ENCODE measurements at places on chromosomes 1 and 21.
A peak's percentile ranks its signal among the peaks of the same experiment; 100 is the strongest.

DNA sequence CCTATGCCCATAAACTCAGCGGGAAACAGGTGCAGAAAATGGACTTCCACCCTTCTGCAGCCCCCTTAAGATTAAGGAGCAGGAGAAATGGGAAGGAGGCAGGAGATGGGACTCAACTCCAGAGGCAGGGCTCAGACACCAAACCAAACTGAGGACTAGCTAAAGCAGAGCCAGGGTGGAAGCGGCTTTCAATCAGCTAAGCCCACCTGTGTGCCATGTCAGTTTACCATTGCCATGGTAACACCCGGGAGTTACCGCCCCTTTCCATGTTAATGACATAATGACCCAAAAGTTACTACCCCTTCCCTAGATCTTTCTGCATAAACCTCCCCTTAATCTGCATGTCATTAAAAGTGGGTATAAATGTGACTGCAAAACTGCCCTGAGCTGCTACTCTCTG lies 653.5 kb downstream of the PTPRU start:
- no peak for DNase-seq

GRCh38 chr1:56968878-56969495 lies 3.2 kb upstream of the C8B start:
- no peak for DNase-seq

GRCh38 chr1:192167911-192168700 lies 9.8 kb downstream of the RGS18 start:
- no peak for DNase-seq

DNA sequence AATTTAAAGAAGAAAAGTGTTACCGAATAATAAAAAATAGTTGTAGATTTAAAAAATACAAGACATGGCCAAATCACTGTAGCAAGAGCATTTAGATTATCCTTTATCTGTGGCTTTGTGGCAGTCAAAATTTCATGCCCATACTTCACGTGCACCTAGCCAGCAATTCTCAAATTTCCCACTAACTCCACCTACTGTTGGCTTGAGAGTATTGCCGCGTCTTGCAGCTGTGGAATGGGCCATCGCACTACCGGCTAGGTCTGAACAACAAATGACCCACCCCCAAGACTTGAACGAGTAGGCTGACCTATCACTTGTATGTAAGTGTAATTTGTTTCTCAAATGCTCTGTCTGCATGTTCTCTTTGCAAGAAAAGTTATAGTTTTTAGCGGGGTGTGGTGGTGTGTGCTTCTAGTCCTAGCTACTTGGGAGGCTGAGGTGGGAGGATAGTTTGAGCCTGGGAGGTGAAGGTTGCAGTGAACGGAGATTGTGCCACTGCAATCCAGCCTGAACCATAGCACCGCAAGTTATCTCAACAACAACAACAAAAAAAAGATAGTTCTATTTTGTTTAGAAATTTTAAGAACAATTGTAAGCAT lies 4.1 kb downstream of the KRTAP13-4 start:
- DNase-seq, result no peak

GRCh38 chr1:9293533-9294404 lies 1.1 kb downstream of the SPSB1 start:
- DNase-seq, result no peak

- DNase-seq, result no peak
Observed at GRCh38 chr1:6464514-6464836, 1.5 kb downstream of the TNFRSF25 start.

DNA sequence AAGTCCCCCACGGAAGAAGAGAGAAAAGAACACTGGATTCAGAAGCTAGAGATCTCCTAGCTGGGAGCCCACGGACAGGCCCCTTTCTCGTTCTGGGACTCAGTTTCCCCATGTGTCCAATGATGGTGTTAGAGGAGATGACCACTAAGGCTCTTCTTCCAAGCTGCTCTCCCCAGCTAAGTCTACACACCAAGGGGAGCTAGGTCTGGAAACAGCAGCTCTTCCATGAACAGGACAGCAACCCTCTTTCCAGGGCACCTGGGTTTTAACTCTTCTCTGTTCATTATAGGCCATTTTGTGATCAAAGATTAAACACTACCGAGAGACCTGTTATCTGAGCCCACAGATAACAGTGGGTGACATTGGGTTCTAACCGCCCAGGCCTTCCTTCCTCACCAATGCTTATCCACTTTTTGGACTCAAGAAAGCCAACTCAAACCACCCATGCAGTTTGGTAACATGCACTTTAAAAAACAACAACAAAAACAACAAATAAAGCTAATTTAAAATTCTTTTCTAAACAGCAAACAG lies 85.9 kb downstream of the MRPL37 start:
- no peak for DNase-seq

- DNase-seq, result no peak
Observed at GRCh38 chr1:20974951-20975350, 187.8 kb upstream of the HP1BP3 start.

GRCh38 chr1:94926915-94927404 lies at the start of gene CNN3:
Gene CNN3, minus strand, starts transcription at chr1:94927110. Its CDS starts 216 bp downstream, at chr1:94926894.
- DNase-seq, result peak; percentile 30

- DNase-seq, result no peak
Observed at GRCh38 chr1:96559707-96560596, 161.6 kb upstream of the PTBP2 start.

- no peak for DNase-seq
Observed at GRCh38 chr1:16906873-16907272, 11.1 kb downstream of the RNU1-2 start.

DNA sequence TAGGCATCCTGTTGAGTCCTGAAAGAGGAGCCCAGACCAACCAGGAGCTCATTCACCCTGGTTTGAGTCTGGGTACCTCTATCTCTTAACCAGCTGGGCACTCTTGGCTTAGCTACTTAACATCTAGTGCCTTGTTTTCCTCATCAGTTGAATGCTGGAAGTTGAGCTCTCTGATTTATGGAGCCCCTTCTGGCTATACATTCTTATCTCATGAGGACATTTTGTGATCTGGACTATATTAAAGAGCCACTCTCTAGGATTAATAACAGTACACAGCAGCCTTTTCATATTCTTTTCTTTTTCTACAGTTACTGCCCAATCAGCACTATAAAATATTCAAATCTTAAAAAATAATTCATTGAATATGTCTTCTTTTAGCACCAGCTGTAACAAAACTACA lies 296.9 kb upstream of the RUNX1 start:
- no peak for DNase-seq

GRCh38 chr1:13892198-13892597 lies 192.2 kb downstream of the PRDM2 start:
- DNase-seq, result no peak
